ENCODE measurements at places on chromosomes 2 and 18. TPM values are rescaled to one million over a fixed set of nuclear protein-coding genes. Genes with fewer than 3 reads are reported as not detected.

DNA sequence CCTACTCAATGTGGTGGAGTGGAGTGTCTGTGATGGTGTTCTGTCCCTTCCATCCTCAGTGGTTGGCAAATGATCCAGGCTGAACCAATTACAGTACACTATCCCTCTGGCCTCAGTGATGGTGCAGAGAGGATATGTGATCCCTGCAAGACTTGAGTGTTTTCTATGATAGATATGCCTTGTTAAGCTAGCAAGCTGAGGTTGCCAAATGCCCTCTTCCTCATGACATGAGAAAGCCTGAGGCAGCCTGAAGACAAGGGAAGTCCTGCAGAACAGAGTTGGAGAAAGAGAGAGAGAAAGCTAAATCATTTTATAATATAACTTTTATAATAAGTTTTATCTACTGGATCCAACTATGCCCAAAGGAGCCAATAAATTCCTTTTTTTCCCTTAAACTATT, 41.6 kb upstream of the GORASP2 start:
- no peak for DNase-seq

DNA sequence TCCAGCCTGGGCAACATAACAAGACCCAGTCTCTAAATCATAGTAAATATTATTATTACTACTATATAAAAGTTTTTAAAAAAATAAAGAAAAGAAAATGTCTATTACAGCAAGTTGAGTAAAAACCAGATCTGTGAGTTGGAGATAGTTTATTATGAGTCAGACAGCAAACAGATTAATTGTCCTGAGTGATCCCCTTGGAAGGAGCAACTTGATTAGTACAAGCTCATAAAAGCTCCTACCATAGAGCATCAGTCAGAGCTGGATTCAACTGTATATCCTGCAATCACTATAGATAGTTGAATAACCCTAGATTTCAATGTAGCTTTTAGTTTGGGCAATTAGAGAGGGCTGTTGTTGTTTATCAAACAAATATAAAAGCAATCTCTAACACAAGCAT, 84.1 kb downstream of the TRABD2A start:
- no peak for DNase-seq

DNA sequence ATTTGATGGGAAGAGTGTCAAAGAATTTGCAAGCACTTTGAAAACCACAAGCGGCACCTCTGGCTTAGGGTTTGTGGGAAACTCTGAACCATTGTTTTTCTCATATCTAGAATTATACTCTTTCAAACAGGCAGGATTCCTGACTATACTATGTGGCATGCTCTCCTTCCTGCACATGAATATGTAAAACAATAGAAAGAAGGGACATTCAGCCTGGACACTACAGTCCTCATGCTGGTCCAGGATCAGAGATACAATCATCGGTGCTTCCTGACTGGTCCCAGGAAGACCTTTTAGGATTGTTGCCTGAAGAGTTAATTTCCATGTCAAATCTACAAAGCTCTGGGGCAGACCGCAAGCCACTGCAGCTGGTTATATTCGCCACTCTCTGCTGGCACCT, 55.7 kb upstream of the RASGRP3 start:
- DNase-seq, result no peak

- no peak for DNase-seq
Measured at GRCh38 chr2:233100192-233100998, 40.3 kb downstream of the INPP5D start.

DNA sequence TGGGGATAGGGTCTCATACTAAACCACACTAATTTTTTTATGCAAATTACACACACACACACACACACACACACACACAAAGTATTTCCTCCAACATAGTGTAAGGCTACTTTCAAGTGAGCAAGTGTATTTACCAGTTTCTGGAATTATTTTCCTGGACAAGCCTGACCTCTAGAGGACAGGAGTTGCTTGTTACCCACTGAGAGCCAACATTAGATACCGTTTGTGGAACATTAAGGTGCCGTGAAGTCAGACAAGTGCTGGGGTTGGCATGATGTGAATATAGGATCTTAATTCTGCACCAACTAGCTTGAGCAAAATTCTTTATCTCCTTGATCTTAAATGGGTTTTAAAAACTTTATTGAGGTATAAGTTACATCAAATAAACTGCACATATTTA, 39.3 kb upstream of the SERPINB2 start:
- no peak for DNase-seq

DNA sequence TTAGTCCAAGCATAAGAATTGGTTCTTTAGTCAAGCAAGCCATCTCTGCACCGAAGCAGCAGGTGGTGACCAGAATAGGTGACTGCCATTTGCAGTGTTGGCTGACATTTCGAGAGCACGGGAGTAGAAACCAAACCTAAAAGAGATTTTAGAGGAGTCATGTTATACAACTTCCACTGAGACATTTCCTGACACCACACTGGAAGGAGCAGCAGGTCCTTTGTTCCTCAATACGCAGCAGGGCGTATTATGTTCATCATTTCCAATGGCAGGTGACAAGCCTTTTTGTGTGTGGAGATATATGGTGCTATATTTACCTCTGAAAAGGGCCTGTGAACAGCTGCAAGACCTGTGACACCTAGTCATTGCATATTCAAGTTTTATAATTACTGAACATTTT, 418.8 kb upstream of the NETO1 start:
- DNase-seq, result no peak

DNA sequence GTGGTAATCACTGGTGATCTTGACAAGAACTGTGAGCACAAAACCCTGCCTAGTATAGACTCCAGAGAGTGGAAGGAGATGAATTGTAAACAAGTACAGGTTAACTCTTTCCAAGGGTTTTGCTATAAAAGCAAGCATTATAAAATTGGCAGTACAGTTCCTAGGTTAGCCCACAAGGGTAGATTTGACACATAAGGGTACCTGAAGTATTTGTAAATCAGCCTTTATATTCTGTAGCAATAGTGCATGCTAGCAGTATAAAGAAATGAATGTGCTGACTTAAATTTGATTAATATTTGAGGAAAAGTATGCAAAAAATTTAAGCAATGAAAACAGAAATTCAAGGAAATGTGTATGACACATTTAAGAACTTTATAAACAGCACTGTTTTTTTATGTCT, 42.4 kb downstream of the SP3 start:
- DNase-seq, result no peak

DNA sequence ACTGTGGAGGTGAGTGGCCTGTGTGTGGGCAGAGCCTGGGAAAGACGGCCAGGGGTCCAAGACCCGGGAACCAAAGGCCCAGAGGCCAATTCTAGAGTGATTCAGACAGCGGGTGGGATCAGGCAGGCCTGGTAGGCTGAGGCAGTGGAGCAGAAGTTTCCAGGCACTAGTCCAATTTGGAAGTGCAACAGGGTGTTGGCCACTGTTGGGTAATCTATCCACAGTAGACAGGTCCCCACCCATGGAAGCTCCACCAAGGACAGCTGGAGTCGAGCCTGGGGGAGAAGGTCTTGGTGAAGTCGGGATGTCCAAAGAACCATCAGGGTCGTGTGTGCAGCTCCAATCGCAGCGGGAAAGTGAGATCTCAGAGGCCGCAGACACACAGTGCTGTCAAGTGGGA, 125.8 kb upstream of the COPS8 start:
- peak; percentile 51 for DNase-seq

- no peak for DNase-seq
Measured at GRCh38 chr18:5909125-5909524, 13.8 kb upstream of the TMEM200C start.

DNA sequence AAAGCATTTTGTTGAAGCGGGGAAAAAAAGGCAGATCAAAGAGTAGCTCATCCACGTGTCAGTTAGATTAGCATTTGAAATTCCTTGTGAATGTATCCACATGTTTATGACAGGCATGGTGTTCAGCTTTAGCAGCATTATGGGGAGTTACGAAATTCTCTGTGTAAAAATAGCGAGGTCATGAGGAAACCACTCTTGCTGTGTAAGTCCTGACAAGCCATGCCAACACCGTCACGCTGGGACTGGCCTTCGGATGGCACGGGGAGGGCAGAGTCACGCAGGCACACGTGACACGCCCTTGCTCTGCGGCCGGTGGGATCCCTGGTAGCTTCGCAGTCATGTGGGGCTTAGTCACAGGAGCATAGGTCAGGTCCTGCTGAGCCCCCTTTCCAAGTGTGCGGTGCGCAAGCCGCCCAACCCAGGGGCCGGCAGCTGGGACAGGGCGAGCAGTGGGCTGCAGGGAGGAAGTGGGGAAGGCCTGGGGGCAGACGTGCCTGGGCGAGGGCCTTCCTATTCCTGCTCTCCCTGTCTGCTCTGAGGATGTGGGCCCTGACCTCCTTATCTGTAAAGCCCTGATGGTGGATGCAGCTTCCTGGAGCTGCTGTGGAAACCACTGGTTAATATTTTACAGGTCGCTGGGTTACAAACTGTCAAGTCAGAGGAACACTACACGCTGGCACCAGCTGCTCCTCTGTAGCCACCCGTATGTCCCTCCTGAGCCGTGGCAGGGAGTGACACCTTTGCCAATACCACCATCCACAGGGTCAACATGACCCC, 18.0 kb downstream of the MBP start:
- peak; percentile 89 for DNase-seq

DNA sequence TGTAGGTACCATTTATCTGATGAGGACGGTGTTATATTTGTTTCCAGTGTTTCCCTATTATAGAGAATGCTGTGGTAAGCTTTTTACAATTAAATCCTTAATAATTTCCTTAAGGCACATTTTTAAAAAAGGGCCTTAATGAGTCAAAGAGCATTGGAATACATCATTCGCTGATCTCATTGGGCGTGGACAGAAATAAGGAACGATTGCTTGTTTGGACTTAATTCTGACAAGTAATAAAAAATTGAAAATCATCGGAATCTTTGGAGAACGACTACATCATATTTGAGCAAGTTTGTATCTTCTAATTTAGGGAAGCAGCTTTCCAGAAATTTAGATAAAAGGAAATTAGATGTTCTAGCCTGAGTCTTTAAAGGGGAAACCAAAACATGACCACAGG, 11.3 kb downstream of the AGPS start:
- DNase-seq, result no peak

- DNase-seq, result no peak
Measured at GRCh38 chr2:69975136-69975852, 13.9 kb upstream of the ASPRV1 start.

DNA sequence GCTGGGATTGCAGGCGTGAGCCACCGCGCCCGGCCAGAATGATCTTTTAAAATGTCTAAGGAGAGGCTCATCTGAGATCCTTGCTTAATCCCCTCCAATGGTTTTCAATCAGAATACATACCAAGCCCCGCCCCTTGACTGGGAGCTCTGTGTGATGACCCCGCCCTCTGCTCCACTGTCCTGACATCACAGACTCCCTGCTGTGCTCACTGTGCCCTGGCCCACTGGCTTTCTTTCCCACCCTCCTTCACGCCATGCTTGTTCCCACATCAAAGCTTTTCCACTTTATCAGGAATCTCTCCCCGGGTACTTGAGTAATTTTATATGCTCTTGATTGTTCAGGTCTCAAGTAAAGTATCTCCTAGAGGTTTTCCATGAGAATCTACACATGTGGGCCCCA, 762.3 kb upstream of the ID2 start:
- DNase-seq, result no peak

DNA sequence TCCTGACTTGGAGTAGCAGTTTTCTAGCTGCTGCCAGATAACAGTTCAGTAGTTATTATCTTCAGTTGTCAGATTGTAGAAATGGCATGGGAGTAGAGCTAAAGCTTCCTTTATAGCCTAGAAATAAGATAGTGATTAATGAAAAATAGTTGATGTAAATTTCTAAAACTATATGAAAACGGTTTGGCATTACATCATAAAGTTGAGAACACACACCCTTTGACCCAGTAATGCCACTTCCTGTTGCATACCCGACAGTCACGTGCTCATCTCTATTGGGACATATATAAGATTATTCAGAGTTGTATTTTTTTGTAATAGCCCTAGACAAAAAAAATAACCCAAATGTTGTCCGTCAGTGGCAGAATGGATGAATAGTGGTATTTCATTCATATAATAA, 39.4 kb upstream of the ASB1 start:
- DNase-seq, result no peak

DNA sequence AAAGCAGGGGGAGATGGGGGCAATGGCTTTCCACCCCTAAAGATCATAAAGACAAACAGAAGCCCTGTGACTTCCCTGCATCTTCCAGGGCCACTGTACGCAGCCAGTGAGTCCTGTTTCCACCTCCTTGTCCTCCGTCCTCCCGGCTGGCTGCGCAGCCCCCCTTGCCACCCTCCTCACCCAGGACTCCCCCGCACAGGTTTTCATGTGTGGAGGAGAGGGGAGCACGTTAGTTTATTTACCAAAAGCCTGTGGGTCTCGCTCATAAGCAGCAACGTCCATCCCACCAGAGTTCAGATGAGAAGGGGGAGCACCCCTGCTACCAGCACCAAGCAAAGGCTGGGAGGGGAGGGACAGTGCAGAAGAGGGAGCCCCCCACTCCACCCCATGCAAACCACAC, 11.7 kb downstream of the CYP26B1 start:
- DNase-seq, result no peak

- DNase-seq, result no peak
Measured at GRCh38 chr2:44433895-44434294, 72.1 kb downstream of the CAMKMT start.

GRCh38 chr2:58435246-58435645, 194.1 kb upstream of the FANCL start:
- no peak for DNase-seq

GRCh38 chr2:28956890-28957289, 24.2 kb upstream of the TOGARAM2 start:
- no peak for DNase-seq

DNA sequence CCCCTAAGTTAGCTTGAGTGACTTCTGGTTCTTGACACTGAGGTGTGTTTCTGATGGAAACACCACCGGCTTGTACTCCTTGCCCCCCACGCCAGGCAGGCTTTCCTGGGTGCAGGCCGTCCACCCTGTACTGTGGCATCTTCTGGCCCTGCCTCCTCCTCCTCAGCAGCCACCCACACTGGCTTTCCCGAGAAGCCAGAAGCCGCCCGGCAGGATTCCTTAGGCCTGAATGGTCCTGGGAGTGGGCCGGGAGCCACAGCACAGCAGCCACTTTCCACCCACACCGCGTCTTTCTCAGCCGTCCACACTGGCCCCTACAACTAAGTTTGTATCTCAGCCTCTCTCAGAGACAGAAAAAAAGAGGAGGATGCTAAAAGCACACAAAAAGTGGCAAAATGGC, 2.1 kb upstream of the HSBP1L1 start:
- DNase-seq, result no peak

GRCh38 chr18:46393230-46393629, 263.8 kb downstream of the LOXHD1 start:
- no peak for DNase-seq

GALR1 gene
- total RNA-seq, result 0.06 TPM

ABCG8 gene
- not detected for total RNA-seq

RAPGEF4 gene
- total RNA-seq, result 10.9 TPM

FSIP2 gene
- total RNA-seq, result 0.52 TPM

CYP26B1 gene
- total RNA-seq, result 21.0 TPM

LRRTM1 gene
- total RNA-seq, result 0.41 TPM

STPG4 gene
- total RNA-seq, result not detected

FOXI3 gene
- not detected for total RNA-seq

OSBPL6 gene
- total RNA-seq, result 7.0 TPM

NABP1 gene
- total RNA-seq, result 19.8 TPM

KLHL41 gene
- total RNA-seq, result 95.9 TPM

DSG1 gene
- total RNA-seq, result 2.0 TPM

THAP4 gene
- total RNA-seq, result 74.4 TPM

SF3B6 gene
- 56.7 TPM for total RNA-seq

GCG gene
- not detected for total RNA-seq

TNFRSF11A gene
- total RNA-seq, result 3.6 TPM

Measured in left cardiac atrium (tissue), 4 donors.